ENCODE measurements at places on chromosomes 2 and 18. TPM values are rescaled to one million over a fixed set of nuclear protein-coding genes. Genes with fewer than 3 reads are reported as not detected.

Gene SATB2
- total RNA-seq: 7.3 TPM

Gene CENPO
- total RNA-seq: 23.8 TPM

Gene RBBP8
- total RNA-seq: 30.9 TPM

Gene ATP6V1B1
- 0.40 TPM for total RNA-seq

Gene ALPG
- not detected for total RNA-seq

Gene RIT2
- not detected for total RNA-seq

Gene HOXD10
- total RNA-seq: not detected

Gene RAB6C
- not detected for total RNA-seq

Gene NEU4
- not detected for total RNA-seq

Gene ALKAL2
- 1.2 TPM for total RNA-seq

Gene VIT
- total RNA-seq: 0.39 TPM

Gene IL37
- not detected for total RNA-seq

Gene ABHD1
- total RNA-seq: not detected

Gene DSC2
- 1.7 TPM for total RNA-seq

Gene CFC1
- total RNA-seq: not detected

Gene WDR7
- total RNA-seq: 9.8 TPM

Gene DNAJC5G
- not detected for total RNA-seq

Gene HOXD12
- total RNA-seq: not detected

Gene CHRND
- not detected for total RNA-seq

Gene POTEC
- not detected for total RNA-seq

Gene GCG
- not detected for total RNA-seq

Gene TMEM198
- total RNA-seq: 9.2 TPM

Gene MDH1B
- total RNA-seq: 1.3 TPM

Gene DCDC2C
- not detected for total RNA-seq

Gene NBEAL1
- total RNA-seq: 12.5 TPM

Gene COLEC12
- 4.0 TPM for total RNA-seq

Gene PLGLB1
- 1.2 TPM for total RNA-seq

Gene PROC
- total RNA-seq: 0.13 TPM

Gene PAX8
- 1.9 TPM for total RNA-seq

Gene IL1RN
- 0.13 TPM for total RNA-seq

Gene NYAP2
- under 0.01 TPM for total RNA-seq

Gene POTEF
- total RNA-seq: not detected

Gene DYSF
- 4.3 TPM for total RNA-seq

Gene KDSR
- total RNA-seq: 30.4 TPM

Gene VWA3B
- total RNA-seq: not detected

Gene TFPI
- total RNA-seq: 210 TPM

Gene ALLC
- total RNA-seq: not detected

Gene ARL6IP6
- 22.6 TPM for total RNA-seq

Gene ATG9A
- total RNA-seq: 113 TPM

Gene RNF144A
- 6.0 TPM for total RNA-seq

Gene TRIM54
- total RNA-seq: 0.24 TPM

Gene STEAP3
- 10.0 TPM for total RNA-seq

Gene COL4A3
- 0.48 TPM for total RNA-seq

Gene HS6ST1
- total RNA-seq: 104 TPM

Gene MYO3B
- total RNA-seq: not detected
